ENCODE measurements at places on chromosomes 5 and 9. TPM values are rescaled to one million over a fixed set of nuclear protein-coding genes. Genes with fewer than 3 reads are reported as not detected.

The BARHL1 gene
- not detected for total RNA-seq

DNA sequence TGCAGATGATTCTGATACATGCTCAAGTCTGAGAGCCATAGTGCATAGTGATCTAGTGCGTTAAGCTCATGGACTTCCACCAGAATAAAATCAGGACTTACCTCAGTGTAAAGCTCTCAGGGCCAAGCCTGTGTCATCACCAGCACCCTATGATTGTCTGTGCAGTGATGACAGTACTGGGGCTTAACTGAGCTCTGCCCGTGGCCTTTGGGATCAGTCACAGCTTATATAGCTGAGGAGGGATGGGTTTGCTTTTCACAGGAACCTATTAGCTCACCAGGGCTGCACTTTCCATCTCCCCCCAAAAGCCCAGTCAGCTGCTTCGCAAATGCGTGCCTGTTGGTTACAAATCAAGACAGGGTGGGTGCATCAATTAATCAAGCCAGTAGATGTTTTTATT, 246.9 kb downstream of the NR3C1 start:
- no peaks in the 10 kb centered on the region for H3K4me1 ChIP-seq
- H3K4me3 ChIP-seq: no peak overlapping the region
- H3K27me3 ChIP-seq: no peaks in the 10 kb centered on the region
- no peaks in the 10 kb centered on the region for H3K36me3 ChIP-seq

DNA sequence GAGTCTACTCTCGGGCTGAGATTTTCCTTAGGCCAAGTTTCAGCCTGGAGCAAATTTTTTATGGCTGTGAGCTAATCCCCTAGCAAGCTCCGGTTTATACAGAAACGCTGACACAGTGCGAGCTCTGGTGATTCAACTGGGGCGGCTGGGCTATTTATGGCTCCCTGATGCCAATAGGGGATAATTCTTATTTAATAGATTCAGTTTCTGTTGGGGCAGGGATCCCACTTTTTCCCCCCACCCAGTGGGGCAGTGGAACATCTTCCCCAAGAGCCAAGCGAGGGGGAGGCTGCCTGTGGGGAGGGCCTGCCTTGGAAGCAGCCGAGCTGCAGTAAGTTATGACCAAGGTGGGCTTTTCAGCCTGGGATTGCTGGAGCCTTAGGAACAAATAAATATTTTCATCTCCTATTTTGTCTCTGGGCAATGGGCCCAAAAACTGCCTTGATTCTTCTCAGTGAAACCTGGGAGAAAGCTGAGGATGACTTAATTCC, 129.1 kb downstream of the MACROH2A1 start:
- DNase-seq: no peak
- H3K4me3 ChIP-seq: no peak overlapping the region
- no peaks in the 10 kb centered on the region for H3K4me1 ChIP-seq

DNA sequence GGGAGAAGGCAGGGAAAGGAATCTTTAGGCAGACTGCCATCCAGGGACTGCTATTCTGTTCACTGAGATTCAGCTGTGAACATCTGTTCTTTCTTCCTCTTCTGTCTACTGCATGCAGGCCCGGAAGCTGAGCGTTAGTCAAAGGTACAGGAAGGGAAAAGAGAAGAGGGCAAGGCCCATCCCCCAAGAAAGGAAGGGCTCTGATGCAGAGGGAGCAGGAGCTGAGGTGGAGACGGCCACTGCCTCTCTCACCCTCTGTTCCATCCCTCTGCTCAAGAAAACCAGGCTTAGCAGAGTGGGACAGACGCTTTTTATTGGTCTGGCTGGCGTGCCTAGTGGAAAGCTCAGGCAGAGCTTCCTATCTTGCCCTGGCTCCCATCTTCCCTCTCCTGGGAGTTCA, 57.6 kb downstream of the PFDN1 start:
- no peaks in the 10 kb centered on the region for H3K27me3 ChIP-seq
- no peak overlapping the region for H3K4me3 ChIP-seq
- H3K36me3 ChIP-seq: no peaks in the 10 kb centered on the region
- no peak overlapping the region for H3K27ac ChIP-seq
- H3K4me1 ChIP-seq: peaks cover 59% of the 10 kb centered on the region

The GPR150 gene
- not detected for total RNA-seq

DNA sequence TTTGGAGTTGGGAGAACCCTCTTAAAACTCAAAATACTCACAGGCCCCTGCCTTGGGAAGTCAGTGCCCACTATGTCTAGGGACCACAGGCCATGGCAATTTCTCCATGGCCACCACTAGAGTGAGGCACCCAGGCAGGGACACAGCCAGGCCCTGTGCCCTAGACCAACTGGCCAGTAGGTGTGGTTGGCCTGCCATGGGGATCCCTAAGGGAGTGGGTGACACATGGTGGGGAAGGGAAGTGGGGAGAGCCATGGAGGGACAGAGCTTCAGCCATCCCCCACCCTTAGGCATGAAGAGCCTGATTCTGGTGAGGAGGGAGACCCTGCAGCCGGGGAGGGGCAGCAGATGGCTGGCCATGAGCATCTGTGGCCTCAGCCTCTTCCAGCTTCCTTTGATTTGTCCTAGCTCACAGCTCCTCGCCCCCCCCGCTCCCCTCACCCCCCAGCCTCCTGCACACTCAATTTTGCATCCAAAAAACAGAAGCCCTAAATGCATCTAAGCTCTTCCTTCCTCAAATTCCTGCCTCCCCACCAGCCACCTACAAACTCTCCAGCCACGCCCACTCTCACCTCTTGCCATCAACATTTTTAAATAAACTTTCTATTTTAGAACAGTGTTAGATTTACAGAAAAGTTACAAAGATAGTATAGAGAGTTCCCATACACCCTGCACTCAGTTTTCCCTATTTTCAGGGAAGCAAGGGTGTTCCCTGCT, 1.6 kb upstream of the DBN1 start:
- H3K4me3 ChIP-seq: no peak overlapping the region
- peaks cover 91% of the 10 kb centered on the region for H3K4me1 ChIP-seq
- peaks cover 29% of the 10 kb centered on the region for H3K27me3 ChIP-seq
- H3K36me3 ChIP-seq: no peaks in the 10 kb centered on the region
- DNase-seq: no peak
- H3K27ac ChIP-seq: no peak overlapping the region

The CCL28 gene
- total RNA-seq: 15.4 TPM

The CARTPT gene
- not detected for total RNA-seq

DNA sequence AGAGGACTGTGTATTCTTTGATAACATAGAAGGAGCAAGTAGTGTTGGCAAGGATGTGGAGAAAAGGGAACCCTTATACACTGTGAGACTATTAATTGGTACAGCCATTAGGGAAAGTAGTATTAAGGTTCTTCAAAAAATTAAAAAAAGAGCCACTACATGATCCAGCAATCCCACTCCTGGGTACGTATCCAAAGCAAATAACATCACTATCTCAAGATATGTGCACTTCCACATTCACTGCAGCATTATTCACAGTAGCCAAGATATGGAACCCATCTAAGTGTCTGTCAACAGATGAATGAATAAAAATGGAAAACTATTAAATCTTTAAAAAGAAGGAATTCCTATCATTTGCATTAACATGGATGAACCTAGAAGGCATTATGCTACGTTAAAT, 693.2 kb upstream of the RIOK2 start:
- no peaks in the 10 kb centered on the region for H3K4me1 ChIP-seq
- H3K4me3 ChIP-seq: no peak overlapping the region
- H3K27ac ChIP-seq: no peak overlapping the region
- no peaks in the 10 kb centered on the region for H3K27me3 ChIP-seq
- DNase-seq: no peak

GRCh38 chr5:151039665-151040064, 19.3 kb downstream of the GPX3 start:
- peak overlapping the region; percentile 73 for H3K27ac ChIP-seq
- H3K4me1 ChIP-seq: peaks cover 27% of the 10 kb centered on the region
- H3K36me3 ChIP-seq: peaks cover 96% of the 10 kb centered on the region
- no peak overlapping the region for H3K4me3 ChIP-seq
- no peaks in the 10 kb centered on the region for H3K27me3 ChIP-seq
- peak; percentile 43 for DNase-seq

The CLIC3 gene
- 4.5 TPM for total RNA-seq

DNA sequence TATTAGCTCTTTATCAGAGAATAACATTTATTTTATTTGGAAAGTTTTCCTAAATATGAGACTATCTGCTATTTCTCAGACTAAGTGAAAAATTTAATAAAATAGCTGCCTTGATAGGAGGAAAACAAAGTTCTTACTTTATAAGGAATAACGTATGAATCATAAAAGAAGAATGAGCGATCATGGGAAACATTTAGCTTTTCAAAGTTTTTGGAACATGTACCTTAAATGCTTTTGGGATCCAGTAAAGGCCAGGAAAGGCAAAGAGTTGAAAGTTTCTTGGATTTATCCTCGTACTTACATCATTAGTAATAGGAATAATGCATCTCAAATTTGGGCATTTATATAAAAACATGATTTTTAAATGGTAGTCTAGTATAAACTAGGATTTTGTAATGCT, 19.4 kb downstream of the OGN start:
- no peak overlapping the region for H3K4me3 ChIP-seq
- no peak overlapping the region for H3K27ac ChIP-seq
- H3K27me3 ChIP-seq: no peaks in the 10 kb centered on the region

The HRH2 gene
- 24.9 TPM for total RNA-seq

- H3K4me1 ChIP-seq: peaks cover 30% of the 10 kb centered on the region
- no peak for DNase-seq
- no peak overlapping the region for H3K27ac ChIP-seq
- H3K36me3 ChIP-seq: no peaks in the 10 kb centered on the region
- H3K27me3 ChIP-seq: no peaks in the 10 kb centered on the region
These were observed 55.7 kb downstream of the LHFPL2 start for GRCh38 chr5:78592735-78593386.

GRCh38 chr9:126147186-126147935, 179.3 kb upstream of the MVB12B start:
- H3K36me3 ChIP-seq: no peaks in the 10 kb centered on the region
- no peaks in the 10 kb centered on the region for H3K4me1 ChIP-seq
- peak; percentile 35 for DNase-seq
- H3K4me3 ChIP-seq: no peak overlapping the region
- H3K27ac ChIP-seq: no peak overlapping the region

The HCN1 gene
- not detected for total RNA-seq

DNA sequence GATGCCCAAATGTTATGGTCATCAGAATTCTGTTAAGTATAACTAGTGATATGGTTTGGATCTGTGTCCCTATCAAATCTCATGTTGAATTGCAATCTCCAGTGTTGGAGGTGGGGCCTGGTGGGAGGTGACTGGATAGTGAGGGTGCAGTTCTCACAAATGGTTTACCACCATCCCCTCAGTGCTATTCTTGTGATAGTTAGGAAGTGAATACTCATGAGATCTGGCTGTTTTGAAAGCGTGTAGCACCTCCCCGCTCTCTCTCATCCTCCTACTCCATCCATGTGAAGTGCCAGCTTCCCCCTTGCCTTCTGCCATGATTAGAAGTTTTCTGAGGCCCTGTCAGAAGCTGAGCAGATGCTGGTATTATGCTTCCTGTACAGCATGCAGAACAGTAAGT, 359.5 kb downstream of the TMEM167A start:
- no peak overlapping the region for H3K4me3 ChIP-seq
- no peaks in the 10 kb centered on the region for H3K4me1 ChIP-seq
- no peaks in the 10 kb centered on the region for H3K36me3 ChIP-seq
- H3K27me3 ChIP-seq: no peaks in the 10 kb centered on the region
- no peak overlapping the region for H3K27ac ChIP-seq

- H3K4me3 ChIP-seq: no peak overlapping the region
- H3K27me3 ChIP-seq: no peaks in the 10 kb centered on the region
- no peak overlapping the region for H3K27ac ChIP-seq
- DNase-seq: no peak
These were observed 18.1 kb downstream of the YTHDC2 start for GRCh38 chr5:113531481-113532159.

DNA sequence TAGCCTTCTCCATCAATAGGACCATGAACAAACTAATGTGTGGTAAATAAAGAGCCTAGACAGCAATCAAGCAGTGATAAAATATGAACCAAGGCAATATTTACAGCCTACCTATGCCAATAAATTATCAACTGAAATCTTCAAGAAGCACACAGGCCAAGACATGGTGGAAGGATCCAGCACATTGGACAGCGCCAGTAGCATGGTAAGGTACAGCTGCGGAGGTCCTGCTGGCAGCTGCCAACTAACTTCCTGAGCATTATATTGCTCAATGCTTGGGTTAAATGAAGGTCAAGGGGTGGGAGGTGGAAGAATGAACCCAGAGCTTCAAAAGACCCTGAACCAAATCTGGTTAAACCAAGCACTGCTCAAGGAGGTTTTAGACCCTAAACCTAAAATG, 16.5 kb upstream of the SPDL1 start:
- H3K27me3 ChIP-seq: no peaks in the 10 kb centered on the region
- no peak overlapping the region for H3K27ac ChIP-seq
- H3K4me3 ChIP-seq: no peak overlapping the region
- H3K36me3 ChIP-seq: no peaks in the 10 kb centered on the region

DNA sequence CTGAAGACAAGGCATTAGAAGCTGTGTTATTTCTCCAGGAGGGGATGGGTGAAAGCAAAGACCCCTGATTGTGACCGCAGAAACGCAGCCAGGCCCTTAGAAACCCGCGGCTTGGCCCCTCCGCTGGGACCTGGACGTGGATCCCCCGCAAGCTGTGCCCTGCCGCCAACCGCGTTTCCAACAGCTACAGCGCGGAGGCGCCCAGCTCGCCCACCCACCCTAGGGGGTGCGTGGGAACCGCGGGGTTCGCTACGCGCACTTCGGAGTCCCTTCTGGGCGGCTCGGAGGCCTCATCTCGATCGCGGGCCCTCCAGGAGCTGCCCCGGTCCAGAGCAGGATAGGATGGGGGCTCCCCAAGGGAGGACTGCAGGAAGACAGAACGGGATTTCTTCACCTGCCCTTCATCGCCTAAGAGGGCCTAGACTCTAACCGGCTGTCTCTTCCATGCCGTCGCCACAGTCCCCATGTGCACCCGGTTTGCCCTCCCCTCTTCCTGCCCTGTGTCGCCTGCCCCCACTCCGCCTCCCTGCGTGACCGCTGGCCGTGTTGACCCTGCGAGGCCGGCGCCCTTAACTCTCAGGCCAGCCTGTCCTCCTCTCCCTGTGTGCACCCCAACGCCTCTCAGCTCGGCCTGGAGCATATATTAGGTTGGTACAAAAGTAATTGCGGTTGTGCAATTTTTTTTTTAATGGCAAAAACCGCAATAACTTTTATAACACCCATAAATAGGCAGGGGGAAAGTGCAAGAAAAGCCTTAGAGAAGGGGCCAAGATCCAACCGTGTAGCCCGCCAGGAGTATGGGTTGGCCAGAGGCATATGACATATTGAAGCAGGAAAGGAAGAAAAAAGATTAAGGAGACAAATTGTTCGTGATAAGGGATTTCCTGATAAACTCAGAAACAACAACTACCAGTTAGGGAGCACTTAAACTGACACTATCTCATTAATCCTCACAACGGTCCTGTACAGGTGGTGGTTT, 68.1 kb upstream of the FREM1 start:
- peak; percentile 70 for DNase-seq
- H3K4me3 ChIP-seq: no peak overlapping the region
- H3K27ac ChIP-seq: no peak overlapping the region
- no peaks in the 10 kb centered on the region for H3K27me3 ChIP-seq
- H3K4me1 ChIP-seq: no peaks in the 10 kb centered on the region
- H3K36me3 ChIP-seq: no peaks in the 10 kb centered on the region

The SLC1A1 gene
- total RNA-seq: not detected

- no peak overlapping the region for H3K27ac ChIP-seq
- no peaks in the 10 kb centered on the region for H3K27me3 ChIP-seq
- H3K4me1 ChIP-seq: no peaks in the 10 kb centered on the region
- H3K4me3 ChIP-seq: no peak overlapping the region
These were observed 172.5 kb downstream of the MPDZ start for GRCh38 chr9:13107008-13107407.

GRCh38 chr5:149863176-149863575, 81.4 kb downstream of the PDE6A start:
- no peak overlapping the region for H3K4me3 ChIP-seq
- no peaks in the 10 kb centered on the region for H3K36me3 ChIP-seq
- DNase-seq: peak; percentile 68
- no peaks in the 10 kb centered on the region for H3K27me3 ChIP-seq
- peaks cover 7% of the 10 kb centered on the region for H3K4me1 ChIP-seq
- no peak overlapping the region for H3K27ac ChIP-seq

The ADRB2 gene
- total RNA-seq: 9.6 TPM

All from spleen (tissue), 13 donors.